ENCODE measurements at places on chromosomes 1 and 21.

DNA sequence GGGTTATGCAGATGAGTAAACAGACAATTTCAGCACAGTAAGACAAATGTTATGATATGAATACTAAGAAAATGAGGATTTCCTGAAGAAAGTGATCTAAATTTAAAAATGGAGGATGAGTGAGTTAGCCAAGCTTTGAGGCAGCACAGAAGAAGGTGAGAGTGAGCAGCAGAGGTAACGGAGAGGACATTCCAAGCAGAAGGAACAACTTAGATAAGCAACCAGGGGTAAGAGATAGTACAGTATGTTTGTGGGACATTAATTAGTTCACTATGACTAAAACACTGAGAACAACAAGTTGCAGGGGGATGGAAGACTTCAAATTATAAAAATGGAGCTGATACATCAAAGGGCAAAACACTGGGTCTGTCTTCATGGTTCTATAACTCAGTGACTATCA, 22.8 kb downstream of the PRPF38A start:
- DNase-seq: no peak

GRCh38 chr1:58422436-58422835, 124.1 kb downstream of the OMA1 start:
- no peak for DNase-seq

- no peak for DNase-seq
Measured at GRCh38 chr1:222370081-222370912, 177.6 kb downstream of the HHIPL2 start.

GRCh38 chr21:16308269-16308668, 578.5 kb downstream of the USP25 start:
- DNase-seq: no peak

DNA sequence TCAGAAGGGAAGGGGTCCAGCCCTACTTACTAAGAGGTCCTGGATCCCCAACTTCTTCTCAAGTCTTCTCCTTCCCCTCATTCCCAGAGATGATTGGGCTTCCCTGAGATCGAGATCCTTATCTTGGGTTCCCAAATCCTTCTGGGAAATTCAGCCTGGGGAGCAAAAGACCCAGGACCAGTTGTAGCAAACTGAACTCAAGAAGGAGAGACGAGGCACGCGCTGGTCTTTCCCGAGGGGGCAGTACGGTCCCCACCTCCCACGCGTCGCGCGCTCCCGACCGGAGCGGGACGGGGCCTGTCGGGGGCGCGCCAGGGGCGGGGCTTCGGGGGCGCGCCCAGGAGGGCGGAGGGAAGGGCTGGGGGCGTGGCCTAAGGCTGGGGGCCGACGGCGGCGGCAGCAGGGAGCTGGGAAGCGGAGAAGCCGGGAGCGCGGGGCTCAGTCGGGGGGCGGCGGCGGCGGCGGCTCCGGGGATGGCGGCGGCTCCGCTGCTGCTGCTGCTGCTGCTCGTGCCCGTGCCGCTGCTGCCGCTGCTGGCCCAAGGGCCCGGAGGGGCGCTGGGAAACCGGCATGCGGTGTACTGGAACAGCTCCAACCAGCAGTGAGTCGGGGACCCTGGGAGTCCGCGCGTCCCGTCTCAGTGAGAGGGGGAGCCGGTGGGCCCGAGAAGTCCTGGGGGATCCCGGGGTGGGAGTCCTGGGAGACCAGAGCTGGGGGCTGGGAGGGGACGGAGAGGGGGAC, at the start of gene EFNA3:
Gene EFNA3, plus strand, starts transcription at position 369 of the 741 bp plus-strand sequence. Its CDS starts 105 bp downstream, at position 474.
- DNase-seq: peak; percentile 92

- DNase-seq: no peak
Measured at GRCh38 chr1:181127898-181128453, 39.5 kb downstream of the IER5 start.

DNA sequence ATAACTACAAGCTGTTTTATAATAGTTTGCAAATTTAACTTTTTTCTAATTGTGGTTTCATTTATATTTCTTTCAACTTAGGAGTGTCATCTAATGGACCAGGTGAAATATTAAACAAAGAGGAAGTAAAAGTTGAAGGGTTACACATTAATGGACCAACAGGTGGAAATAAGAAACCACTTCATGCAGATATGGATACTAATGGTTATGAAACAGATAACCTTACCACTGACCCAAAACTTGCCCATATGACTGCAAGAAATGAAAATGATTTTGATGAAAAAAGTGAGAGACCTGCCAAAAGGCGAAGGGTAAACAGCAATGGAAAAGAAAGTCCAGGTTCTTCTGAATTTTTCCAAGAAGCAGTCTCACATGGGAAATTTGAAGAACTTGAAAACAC, 59.7 kb downstream of the MIER1 start:
- no peak for DNase-seq

GRCh38 chr1:97610748-97611147, 310.1 kb downstream of the DPYD start:
- no peak for DNase-seq

DNA sequence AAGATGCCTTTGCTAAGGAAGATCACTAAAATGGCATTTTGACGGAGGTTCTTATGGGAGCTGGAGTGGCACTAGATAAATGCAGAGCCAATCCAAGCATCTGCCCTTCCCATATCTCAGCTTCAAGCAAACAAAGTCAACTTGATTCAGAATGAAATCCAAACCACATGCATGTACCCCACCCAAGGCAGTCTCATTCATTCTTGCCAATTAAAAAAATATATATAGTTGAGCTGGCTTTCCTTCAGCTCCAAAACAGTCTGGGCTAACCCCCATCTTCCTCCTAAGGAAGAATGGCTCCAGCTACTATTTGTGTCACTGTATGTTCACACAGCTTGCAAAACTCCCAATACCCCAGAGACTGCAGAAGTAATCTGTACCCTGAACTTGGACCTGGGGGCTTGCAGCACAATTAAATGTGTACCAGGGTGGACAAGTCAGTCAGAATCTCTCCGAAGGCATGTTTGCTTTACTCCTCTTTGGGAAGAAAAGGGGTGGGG, 35.4 kb downstream of the GPR3 start:
- DNase-seq: no peak

DNA sequence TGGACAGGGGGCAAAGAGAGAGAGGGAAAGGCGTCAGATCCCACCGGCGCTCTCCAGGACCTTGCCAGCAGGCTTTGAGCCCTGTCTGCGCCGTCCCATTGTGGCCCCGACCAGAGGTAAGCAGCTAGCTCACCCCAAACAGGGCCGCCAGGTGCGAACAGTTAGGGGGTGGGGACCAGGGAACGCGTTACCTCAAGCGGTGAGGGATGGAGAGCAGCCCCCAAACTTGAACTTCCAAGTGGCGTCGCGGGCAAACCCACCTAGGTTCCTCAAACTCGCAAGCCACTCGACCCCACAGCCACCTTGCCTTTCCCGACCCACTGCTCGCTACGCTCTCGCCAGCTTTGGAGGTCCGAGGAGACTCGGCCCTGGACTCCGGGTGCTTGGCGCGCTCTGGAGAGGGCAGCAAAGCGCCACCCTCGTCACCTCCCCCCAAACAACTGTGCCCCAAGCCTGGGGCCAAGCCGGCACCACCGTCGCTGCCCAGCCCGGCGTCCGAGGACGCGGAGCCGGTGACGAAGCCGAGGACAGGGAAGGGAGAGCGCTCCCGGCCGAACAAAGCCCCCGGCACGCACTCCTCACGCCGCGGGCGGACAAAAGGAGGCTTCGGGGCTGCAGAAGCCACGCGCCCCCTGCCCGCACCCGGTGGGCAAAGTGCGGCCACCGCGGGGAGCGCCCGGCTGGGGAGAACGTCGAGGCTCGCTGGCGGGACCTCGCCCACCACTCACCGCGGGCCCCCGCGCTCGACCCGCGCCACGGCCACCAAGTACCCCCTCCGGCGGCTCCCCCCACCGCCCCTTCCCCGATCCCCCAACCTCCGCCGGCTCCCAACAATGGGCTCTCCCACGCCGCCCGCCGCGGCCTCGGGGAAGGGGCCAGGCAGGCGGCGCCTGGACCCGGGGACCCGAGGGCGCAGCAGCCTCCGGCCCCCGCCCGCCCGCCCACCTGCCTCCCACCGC, 976 bp downstream of the SSBP3 start:
- no peak for DNase-seq

- no peak for DNase-seq
Measured at GRCh38 chr1:7470904-7471638, 300.0 kb upstream of the VAMP3 start.

DNA sequence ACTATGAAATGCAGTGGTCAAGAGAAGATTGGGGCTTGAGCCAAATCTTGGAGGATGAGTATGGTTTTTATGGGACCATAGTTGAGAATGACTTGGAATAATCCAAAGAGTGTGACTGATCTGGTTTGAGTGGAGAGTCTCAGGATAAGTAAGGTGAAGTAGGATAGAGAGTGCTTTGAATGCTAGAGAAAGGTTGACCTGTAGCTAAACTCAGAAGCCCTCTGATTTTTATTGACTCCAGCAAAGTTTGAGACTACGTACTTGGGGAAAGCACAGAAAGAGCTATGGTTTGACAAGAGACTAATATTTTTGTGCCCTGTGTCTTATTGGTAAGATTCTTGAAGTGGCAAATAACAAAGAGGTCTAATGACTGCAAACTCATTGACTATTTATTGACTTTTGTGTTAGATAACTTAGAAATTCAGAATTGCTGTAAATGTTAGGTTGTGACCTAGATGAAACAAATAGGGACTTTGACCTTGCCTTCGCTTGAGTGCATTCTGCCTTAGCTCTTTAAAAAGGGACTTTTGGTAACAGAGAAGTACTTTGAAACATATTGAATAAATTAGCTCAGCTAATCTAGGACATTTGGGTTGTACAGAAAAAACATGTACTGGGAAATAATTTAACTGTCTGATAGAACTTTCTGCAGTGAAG, 35.1 kb downstream of the UAP1 start:
- DNase-seq: no peak

GRCh38 chr1:241926141-241926540, 31.4 kb upstream of the BECN2 start:
- DNase-seq: no peak

DNA sequence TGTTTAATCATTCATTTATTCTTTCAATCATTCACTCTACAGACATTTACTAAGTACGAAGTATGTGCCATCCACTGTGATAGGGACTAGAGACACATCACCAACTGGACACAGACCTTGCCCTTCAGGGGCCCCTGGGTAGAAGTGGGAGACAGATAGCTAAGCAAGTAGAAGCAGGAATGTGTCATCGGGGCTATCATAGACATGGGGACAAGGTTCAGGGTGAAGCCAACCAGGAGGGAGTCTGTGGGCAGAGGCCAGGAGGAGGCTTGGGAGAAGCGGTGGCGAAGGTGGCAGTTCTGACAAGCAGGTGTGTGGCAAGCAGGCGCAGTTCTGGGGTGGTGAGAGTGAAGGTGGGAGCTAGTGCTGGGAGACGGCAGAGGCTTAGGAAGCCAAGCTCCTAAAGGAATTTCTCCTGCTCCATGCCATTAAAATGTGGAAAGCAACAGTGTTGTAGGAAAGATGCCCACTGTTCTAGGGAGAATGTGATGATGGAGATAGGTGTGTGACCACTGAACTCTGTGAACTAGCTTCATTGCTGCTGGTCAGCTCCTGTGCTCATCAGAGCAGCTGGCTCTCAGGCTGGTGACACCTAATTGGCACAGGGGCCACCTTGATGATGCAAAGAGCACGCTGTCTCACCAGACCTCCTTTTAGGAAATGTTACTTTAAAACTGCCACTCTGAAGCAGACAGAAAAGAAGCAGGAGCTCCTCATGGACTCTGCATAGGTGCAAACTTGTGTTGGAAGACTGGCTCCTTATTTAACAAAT, 79.7 kb upstream of the LPGAT1 start:
- no peak for DNase-seq

GRCh38 chr21:34881839-34882371, 167.2 kb downstream of the RUNX1 start:
- DNase-seq: no peak

DNA sequence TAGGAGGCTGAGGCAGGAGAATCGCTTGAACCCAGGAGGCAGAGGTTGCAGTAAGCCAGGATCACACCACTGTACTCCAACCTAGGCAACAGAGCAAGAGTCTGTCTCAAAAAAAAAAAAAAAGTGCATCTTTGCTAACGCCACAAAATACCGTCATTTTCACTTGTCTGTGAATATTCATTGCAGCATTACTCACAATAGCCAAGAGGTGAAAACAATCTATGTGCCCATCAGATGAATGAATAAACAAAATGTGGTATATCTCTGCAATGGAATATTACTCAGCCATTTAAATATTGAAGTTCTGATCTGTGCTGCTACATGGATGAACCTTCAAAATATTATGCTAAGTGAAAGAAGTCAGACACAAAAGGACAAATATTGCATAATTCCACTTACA, 7.9 kb upstream of the TIAM1 start:
- no peak for DNase-seq

DNA sequence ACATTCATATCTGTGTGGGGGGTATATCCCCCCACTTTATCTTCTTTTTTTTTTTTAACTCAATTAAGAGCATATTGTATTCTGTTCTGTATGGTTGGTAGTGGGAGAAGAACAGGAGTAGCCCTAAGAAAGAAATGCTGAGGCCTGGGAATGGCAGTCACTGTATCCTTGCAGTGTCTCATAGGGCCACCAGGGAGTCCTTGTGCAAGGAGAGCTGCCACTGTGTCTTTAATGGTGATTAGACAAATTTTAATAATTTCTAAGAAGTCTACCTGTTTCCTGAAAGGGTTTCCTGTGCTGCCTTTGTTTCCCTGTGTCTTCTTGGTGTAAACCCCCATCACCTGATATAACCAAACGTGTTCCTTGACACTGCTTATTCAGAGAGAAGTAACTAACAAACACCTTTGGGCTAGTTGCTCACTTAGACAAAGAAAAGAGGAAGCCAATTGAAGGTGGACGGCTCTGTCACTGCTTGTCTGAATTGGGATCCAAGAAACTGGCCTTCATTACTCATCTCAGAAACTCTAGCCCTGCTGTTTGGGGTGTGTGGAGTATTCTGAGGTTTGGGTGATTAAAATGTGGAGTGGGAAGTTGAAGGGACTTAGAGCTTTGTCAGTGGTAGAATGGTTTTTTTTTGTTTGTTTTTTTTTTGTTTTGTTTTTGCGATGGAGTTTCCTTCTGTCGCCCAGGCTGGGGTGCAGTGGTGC, 15.2 kb downstream of the GIPC2 start:
- DNase-seq: no peak

GRCh38 chr1:245091171-245091621, 63.6 kb upstream of the KIF26B start:
- no peak for DNase-seq

- DNase-seq: no peak
Measured at GRCh38 chr1:28894785-28895184, 19.6 kb upstream of the EPB41 start.

GRCh38 chr1:78762113-78762512, 112.5 kb downstream of the IFI44 start:
- no peak for DNase-seq

DNA sequence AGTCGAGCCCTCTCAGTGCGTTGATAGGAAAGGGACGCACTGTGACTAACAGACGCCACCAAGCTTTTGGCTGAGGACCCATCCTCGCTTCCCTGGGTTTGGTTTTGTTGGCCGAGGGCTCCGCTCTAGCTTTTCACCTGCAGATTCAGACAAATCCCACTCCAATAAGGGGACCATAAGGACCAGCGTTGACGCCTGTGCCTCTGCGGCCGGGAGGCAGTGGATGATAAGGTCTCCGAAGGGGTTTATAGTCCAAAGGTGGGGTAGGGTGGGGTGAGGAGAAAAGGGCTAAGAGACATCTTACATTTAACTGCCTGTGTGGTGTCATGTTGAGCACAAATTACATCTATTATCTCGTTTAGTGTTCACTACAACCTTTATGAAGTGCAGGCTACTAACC, 760 bp downstream of the PEX14 start:
- no peak for DNase-seq
